NB4 (cell line): ENCODE measurements at places on chromosomes 2 and 18.

DNA sequence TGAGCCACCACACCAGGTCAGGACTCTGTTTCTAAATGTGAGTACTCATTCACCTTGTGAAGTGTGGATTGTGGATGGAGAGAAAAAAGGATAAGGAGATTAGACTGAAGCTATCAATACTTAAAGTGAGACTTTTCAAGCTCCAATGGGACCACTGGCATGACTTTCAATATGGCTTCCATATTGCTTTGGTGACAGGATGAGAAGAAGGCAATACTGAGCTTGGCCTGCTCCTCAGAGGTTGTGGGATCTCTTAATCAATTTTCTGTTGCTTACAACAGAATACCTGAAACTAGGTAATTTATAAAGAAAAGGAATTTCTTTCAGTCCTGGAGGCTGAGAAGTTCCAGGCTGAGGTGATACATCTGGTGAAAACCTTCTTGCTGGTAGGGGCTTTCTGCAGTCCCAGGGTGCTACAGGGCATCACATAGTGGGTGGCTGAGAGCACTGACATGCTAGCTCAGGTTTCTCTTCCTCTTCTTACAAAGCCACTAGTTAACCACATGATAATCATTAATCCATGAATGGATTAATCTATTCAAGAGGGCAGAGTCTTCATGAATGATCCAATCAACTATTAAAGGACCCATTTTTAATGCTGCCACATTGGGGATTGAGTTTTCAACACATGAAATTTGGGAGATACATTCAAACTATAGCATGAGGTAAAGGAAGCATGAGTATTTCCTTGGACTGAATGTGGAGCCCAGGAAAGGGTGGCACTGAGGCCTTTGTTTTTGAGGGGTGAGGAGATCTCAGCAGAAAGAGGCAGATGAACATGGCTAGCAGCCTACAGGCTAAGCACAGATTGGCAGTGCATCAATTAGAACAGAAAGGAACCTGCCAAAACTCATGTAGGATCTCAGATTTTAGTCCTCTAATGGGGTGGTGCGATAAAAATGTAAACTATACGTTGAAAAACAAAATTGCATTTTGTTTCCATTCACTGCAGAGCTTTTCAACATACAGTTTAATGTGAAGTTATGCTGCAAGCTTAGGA is 274.5 kb downstream of the PIK3C3 start:
- no peak for DNase-seq

- peak; percentile 80 for DNase-seq
Measured at GRCh38 chr2:28445448-28446258, 50.2 kb upstream of the PLB1 start.

- DNase-seq: no peak
Measured at GRCh38 chr18:79372991-79373390, 22.7 kb upstream of the NFATC1 start.

DNA sequence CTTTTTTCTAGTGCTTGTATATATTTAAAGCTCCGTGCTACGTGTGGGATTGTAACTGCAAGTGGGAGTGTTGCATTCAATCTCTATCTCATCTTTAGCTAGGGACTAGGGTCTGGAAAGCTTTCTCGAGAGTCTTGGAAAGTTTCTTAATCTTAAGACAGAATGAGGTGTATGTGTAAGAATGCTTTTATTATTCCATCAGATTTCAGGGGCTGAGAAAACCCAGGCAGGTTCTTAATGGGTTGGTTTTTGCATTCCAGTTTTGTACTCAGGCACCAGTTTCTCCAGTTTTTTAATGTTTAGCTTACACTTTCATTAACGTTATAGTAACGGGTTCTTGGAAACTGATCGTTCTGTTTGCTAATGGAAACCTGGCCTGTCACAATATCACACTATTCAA is 20.3 kb downstream of the MRPL19 start:
- no peak for DNase-seq

DNA sequence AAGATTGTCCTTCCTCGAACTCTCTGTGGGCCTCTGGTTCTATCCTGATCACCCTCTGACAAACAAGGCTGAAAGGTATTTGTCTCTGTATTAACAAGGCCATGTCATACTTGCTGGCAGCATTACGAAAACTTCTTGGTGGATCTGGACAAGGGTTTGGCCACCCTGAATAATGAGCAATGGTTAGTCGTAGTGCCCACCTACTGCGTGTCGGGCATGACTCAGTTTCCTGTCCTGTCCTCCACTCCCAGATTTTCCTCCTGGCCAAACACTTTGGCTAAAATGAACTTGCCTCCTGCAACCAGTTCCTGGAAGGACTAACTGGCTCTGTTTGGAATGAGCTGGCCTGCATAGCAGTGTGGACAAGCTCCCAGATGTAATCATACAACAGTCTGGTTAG is 198.5 kb upstream of the SMIM21 start:
- no peak for DNase-seq

DNA sequence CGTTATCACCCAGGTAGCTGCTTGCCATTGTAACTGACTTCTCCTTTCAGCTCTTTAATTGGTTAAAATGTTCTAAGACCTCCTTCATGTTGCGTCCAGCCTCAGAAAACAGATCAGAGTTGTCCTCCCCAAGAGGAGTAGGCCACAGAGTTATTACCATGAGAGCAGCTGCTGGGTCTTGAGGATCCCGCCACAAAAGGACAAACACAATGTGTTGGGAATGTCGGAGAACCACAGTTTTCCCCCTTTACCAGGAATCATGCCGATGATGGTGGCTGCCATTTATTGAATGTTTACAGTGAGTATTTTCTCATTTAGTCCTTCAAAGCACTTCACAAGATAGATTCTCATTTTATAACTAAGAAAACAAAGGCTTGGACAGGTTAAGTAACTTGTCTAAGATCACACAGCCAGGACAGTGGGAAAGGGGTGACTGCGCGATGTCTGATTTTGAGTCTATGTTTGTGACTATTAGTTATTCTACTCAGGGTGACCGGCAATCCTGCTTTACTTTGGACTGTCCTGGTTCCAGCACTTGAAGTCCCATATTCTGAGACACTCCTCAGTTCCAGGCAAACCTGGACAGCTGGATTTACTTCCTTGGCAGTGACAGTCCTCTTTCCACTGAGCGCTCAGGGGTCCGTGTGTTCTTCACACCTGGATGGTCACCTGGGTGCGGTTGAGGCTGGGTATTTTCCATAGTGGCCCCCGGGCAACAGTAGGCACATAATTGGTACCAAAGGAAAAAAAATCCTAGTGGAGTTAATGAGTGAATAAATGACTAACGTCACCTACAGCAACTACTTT is 93.6 kb downstream of the LIPG start:
- no peak for DNase-seq

DNA sequence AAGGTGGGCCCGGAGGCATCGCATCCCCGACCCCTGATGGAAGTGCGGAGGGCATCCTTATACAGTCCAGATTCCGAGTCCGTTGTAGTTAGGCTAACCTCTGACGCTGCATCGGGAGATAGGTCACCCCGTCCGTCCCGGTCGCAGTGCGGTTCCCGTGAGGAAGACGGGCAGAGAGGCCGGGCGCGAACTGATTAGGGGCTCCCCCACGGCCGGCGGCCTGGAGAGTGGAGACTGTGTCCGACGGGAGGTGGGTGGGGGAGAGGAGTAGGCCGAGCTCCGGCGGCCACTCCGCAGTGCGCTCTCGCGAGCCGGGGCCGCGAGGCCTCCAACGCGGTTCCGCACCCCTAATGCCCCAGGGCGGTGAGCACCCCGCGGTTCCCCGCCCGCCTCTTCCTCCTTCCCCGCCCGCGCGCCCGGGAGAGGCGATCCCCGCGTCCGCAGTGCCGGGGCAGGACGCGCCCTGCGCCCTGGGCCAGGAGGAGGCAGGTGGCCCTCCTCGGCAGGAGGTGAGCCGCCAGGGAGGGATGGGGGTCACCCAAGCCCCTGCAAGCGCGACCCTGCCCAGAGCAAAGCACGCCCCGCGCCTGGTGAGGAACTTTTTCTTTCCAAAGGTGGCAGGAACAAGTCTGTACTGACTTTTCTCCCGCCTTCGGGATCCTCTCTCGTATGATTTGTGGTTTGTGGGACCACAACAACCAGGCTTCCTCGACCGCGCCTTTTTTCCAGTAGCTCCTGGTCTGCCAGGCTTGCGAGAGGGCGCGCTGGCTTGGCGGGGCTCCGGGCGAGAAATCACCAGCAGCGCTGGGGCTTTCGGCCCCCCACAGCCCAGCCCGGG is 1.4 kb upstream of the SP5 start:
- peak; percentile 34 for DNase-seq

DNA sequence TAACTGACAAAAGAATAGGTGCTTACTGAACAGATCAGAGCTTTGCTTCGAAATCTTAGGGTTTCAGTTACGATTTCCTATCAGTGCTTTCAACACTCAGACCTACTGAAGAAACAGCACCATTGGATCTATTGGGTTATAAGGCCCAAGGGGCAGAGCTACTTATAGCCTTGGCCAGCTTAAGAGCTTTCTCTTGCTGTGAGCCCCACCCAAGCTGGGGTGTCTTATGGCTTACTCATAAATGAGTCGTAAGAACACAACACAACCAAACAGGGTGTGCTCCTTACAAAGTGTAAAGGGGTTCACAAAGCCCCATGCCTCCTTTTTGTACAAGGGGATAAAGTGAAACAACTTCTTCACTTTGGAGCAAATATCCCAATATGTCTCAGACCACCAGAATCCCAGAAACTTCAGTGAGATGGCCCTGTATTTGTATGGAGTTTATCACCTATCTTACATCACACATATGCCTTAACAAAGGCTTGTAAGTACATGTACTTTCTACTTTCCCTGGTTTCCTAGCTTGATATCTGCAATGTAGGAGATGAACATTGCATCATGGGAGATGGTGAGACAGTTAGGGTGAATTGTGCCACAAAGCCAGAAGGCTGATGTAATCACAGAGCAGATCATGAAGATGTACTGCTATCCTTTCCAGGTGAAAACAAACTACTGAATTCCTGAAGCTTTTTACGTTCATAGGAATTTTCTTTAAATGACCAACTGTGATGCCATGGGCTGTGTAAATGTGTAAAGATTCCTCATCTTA is 115.5 kb upstream of the GLI2 start:
- DNase-seq: peak; percentile 66

DNA sequence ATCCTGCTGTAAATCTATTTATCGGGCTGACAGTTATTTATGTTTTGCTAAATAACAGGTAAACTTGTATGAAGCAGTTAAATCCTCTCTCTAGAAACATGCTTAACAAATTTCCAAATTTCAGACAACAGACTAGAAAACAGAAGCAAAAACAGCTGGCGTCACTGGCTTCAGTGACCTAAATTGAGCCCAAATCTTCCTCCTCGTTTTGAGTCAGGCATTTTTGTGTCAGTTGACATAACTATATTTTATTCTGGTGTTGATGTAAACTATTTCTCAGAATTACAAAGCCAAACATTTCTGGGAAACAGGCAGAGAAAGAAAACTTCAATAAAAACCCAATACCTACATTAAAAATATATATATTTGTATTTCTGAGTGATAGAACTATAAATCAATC is 21.7 kb downstream of the RBMS1 start:
- DNase-seq: no peak

DNA sequence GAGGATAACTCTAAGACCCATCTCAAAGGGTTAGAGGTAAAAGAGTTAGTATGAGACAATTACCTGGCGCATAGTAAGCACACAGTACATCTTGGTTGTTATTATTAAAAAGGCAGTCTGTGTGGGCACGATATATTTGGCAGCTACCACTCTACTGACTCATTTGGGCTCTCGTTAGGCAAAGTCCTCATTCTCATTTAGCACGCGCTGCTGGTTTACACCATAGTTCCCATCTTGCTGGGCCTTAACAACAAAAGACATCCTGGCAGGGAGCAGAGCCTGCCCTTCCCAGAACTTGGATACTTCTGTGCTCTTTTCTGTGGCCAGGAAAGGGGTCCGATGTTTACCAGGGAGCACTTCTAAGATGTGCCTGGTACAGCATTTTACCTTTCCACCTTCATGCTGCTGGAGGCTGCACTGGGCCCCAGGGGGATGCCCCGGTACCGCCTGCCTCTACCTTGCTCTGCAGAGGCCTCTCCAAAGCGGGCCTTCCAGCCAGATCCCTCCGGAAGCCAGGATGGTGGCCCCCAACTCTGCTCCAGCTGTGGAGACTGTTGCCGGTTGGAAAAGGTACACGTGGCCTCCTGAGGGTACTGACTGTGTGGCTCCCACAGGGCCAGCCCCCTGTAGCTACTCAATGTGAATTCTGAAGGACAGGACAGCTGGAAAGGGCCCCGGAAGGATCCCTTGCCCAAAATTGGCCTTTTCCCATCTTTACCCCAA is 15.0 kb downstream of the GLI2 start:
- DNase-seq: no peak

- no peak for DNase-seq
Measured at GRCh38 chr2:169819106-169819505, 5.6 kb downstream of the METTL5 start.
